Stromal cell of bone marrow (primary cell): ENCODE measurements at places on chromosomes 6 and 20.
A peak's percentile ranks its signal among the peaks of the same experiment; 100 is the strongest.

DNA sequence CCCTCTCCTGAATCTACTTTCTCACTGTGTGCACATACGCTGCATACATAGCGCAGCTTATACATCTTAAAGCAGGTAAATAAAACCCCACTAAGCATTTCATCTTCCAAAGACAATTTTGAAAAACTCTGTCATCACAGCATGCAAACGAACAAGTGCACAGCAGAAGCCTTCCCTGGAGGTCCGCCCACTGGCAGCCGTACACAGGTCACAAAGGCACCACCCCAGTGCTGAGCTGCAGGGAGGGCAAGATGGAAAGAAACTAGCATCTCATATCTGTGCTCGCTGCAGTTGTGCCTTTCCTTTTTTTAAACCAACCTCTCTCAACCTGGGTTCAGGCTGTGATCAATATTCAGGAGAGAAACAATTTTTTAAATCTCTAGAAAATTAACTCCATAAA, 73.3 kb downstream of the HUS1B start:
- DNase-seq, result no peak

- no peak for DNase-seq
Observed at GRCh38 chr20:57501461-57502335, 23.2 kb downstream of the CTCFL start.

- DNase-seq, result no peak
Observed at GRCh38 chr20:38113401-38114325, 51.4 kb downstream of the TGM2 start.

DNA sequence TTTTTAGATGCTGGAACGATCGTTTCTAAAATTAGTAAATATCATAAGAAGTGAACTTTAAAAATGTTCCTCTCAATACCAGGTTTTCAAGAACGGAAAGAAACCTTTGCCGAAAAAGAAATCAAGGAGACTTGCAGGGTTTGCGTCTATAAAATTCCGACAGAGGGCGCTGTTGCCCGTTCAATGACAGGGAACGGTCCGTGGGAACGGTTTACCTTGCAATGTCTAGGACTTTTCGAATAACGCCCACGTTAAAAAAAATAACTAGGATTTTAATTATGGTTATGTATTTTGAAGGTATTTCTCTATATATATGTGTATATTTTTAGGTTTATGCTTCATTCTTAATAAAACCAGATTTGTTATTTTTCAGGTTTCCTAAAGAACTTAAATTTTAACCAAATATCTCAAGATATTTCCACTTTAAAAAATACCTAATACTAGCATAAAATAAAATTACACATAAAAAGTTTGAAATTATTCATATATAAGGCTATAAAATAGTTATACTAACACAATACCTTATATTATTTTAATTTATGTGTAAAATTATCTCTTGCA, 2.5 kb upstream of the TFAP2B start:
- DNase-seq, result peak; percentile 40

DNA sequence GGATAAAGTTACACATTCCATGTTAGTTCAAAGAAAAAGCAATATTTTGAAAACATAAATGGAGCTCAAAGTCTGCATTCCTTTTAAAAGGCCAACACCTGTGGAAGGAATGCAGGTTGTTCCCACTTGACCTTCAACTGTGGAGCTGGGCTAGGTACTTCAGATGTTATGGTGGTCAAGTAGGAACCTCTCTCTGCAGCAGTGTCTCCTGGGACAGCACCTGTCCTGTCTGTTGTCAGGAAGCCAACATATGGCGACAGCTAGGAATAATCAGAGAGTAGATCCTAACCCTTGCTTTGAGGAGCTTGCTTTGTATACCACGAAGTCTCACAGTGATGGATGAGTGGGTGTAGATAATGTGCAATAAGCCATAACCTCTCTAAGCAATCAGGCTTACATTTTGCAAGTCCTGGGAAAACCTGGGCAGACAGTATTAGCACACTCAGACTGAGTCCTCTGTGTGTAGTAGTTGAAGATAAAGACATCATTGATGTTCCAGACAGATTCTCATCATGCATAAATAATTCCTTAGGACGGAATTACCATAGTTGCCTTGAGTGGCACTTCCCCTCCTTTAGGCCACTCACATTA, 347.5 kb downstream of the PRL start:
- DNase-seq, result no peak

GRCh38 chr6:24844061-24844460, 45.3 kb upstream of the ARMH2 start:
- no peak for DNase-seq

DNA sequence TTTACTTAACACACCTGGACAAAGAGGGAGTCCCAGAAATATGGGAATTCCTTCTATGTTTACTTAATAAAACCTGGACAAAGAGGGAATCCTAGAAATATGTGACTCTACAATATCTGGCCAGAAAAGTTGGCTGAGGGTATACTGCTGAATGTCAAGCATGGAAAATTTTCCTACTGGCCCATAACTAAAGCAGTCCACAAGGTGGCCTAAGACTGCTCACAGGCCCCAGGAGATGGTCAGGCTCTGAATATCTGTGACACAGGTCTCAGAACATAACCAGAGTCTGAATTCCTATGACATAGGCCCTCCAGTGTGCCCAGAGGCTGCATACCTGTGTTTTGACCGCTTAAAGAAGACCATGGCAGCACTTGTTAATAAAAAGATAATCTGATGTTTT, 578.2 kb upstream of the NRSN1 start:
- no peak for DNase-seq

GRCh38 chr6:160391419-160392116, 43.4 kb downstream of the SLC22A3 start:
- DNase-seq, result no peak

DNA sequence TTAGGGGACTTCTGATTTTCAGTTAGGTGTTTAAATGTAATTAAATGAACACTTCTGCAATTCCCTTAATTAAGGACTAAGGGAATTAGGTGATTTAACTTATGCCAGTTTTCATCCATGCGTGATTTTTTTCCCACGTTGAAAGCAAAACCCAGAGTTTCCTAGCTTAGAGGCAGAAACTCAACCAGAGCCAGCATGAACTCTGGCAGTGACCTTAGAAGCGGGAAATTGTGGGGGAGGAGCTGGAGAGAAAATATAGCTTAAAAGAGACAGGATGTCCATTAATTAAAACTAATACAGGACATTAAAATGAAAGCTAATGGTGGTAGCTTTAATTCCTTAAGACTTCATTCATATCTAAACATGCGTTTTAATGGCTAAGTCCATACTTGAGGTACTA, 41.6 kb downstream of the IYD start:
- DNase-seq, result no peak

- no peak for DNase-seq
Observed at GRCh38 chr6:61953851-61954250, 332.2 kb downstream of the KHDRBS2 start.

- peak; percentile 59 for DNase-seq
Observed at GRCh38 chr6:96939007-96939805, 14.7 kb downstream of the KLHL32 start.

DNA sequence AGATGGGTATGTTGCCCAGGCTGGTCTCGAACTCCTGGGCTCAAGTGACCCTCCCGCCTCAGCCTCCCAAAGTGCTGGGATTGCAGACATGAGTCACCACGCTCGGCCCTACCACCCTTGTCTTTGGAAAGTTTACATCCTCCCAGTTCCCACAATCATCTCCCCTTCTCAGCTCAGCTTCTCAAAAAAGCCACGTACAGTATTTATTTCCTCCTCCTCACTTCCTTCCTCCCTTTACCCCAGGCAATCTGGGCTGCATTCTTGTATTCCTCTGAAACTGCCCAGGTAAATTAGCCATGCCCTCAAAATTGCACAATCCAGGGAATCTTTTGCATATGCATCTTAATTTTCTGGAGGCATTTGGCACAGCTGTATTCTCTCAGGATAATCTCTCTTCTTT, 7.4 kb upstream of the SLC23A2 start:
- no peak for DNase-seq

DNA sequence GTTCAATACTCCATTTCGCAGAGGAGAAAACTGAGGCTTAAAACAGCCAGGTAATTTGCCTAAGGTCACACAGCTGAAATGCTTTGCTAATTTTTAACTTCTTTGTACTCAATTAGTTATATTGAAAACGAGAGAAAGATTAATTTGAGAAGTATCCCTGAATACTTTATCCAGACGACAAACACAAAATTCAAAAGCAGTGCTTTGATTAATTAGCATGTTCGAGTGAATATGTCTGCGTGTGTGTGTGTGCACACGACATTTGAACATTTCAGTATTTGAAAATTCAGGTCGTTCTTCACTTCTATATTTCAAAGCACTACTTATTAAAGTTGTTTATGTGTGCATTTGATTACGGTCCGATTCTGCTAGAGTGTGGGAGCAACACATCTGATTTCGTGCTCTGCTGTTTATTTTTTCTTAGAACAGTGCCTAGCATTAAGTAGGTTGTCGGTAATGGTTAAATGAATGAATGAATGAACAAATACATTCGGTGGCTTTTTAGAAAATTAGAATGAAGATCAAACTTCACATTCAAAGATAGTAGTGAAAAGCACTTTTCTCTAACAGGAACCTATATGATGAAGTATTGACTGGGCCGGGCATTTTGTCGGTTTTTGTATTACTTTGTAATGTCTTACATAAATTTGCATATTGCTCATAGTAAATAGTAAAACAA, 36.9 kb upstream of the SYNCRIP start:
- DNase-seq, result no peak

DNA sequence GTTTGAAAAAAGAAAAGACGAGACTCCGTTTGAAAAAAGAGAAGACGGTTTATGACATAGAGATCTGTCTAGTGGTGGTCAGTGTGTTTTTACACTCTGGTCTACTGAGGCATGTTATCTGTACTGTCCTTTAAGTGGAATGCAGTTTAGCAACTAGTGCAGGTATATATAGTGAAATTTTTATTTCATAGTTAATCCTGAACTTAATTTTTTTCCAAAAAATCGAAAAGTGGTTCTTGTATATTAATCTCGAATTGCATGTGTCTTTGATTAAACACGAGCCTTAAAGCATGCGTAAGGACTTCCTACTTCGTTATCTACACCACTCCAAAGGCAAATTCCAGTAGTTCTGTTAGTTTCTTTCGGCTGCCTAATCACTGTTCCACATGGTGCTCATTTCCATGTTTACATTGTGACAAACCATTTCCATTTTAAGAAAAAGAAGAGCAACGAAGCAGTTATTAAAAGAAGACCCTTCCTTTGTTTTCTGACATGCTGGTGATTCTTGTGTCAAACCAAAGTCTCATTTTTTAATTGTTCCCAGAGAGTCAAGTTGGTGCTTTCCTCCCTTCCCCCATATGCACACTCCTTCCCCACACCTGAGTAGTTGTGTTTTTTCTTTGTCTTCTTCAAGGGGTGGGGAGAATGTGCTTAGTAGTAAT, 2.3 kb downstream of the SNX9 start:
- DNase-seq, result no peak

DNA sequence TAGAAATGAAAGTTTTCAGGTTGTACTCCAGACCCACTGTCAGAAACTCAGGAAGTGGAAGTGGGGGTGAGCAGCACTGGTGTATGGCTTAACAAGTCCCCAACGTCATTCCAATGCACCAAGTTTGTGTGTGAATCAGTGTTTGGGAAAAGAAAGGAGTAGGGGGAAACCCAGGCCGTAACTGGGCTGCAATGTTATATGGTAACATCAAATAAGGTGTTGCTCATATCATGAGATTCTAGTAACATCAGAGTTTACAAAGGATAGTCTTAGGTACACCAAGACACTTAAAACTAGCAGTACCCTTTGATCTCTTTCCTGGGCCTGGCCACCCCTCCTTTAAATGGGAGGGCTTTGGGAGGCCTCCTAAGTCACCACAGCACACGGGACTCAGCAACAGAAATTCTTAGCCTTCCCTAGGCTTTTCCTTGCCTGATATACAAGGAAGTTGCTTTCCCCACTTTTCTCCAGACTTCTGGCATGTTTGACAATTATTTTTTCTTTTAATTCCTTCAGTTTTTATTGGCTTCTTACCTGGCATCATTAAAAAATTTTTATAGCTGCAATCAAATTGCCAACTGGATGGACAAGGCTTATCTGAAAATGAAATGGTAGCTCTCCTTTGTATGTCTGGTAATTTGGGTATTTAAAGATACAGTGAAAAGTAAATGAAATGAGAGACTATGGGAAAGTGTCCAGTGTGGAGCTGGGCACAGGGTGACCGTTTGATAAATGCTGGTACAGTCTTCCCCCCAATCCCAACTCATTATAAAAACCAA, 15.1 kb downstream of the E2F3 start:
- no peak for DNase-seq

GRCh38 chr20:31595654-31596411, 9.3 kb upstream of the ID1 start:
- peak; percentile 82 for DNase-seq

DNA sequence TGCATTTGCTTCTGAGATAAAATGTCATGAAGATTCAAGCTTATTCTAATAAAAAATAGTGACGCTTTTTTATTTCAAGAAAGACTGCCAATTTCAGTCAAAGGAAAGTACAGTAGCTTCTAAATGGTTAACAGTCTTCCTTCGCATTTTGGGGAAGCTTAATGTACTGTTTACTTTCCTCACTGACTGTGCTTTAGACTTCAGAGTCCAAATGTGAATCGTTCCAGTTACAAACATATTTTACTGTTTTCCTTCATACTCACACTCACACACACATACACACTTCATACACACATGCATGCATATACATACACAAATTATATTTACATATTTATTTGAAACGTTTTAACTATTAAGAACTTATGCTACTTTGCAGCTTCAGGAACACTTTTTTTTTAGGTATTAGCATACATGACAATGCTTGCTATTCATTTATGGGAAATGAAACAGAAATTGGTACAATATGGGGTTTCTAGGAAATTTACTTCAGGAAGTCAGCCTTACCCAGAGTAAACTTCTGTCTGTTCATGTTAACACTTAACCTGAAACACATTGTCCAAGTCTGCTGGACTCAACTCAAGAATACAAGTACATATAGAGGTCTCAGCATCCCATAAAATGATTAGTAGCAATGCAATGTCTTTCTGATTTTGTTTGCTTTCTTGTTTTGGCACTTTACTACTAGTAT, 145.4 kb downstream of the RPS12 start:
- DNase-seq, result no peak

- DNase-seq, result no peak
Observed at GRCh38 chr6:78851156-78851555, 16.2 kb upstream of the IRAK1BP1 start.

GRCh38 chr6:10873374-10873773, 8.5 kb downstream of the GCM2 start:
- DNase-seq, result no peak

- no peak for DNase-seq
Observed at GRCh38 chr20:43840382-43841070, 74.1 kb upstream of the TOX2 start.

DNA sequence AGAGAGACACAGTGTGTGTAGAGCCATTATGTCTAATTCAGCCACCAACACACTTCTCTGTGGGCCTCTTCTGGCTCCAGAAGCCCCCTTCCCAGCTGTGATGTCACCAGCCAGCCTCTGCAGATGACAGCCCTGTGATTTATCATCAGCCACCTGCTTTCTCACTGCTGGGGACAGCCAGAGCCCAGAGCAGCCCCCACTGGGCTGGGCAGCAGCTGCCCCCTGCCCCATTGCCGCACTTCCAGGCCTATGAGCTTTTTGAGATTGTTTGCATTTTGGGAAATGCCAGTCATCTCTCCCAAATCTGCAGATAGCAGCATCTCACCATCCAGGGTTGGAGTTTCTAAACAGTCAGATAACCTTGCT, 21.9 kb upstream of the STX16 start:
- no peak for DNase-seq
